CD14-positive monocyte (primary cell): ENCODE measurements at places on chromosomes 7 and 10. TPM values are rescaled to one million over a fixed set of nuclear protein-coding genes. Genes with fewer than 3 reads are reported as not detected.
A peak's percentile ranks its signal among the peaks of the same experiment; 100 is the strongest.

Gene ACSL5
- polyA plus RNA-seq, result 44.4 TPM

Gene XPNPEP1
- polyA plus RNA-seq, result 38.4 TPM

Gene NCF1
- polyA plus RNA-seq, result 489 TPM

Gene FAM25G
- not detected for polyA plus RNA-seq

Gene CPN1
- polyA plus RNA-seq, result not detected in 2 replicates

Gene FAM25C
- polyA plus RNA-seq, result not detected in 2 replicates

Gene KEL
- not detected for polyA plus RNA-seq

Gene CALML5
- polyA plus RNA-seq, result not detected

Gene CHST3
- polyA plus RNA-seq, result not detected

Gene NPY4R
- polyA plus RNA-seq, result not detected in 2 replicates

Gene MMRN2
- not detected for polyA plus RNA-seq

Gene MCM10
- not detected for polyA plus RNA-seq

Gene CCDC186
- polyA plus RNA-seq, result 2.6 and 8.9 TPM in 2 replicates

Gene FIS1
- polyA plus RNA-seq, result 195 and 222 TPM in 2 replicates

Gene ADIRF
- not detected for polyA plus RNA-seq

GRCh38 chr7:106326594-106327537 is 42.1 kb upstream of the NAMPT start:
- no peak for DNase-seq

DNA sequence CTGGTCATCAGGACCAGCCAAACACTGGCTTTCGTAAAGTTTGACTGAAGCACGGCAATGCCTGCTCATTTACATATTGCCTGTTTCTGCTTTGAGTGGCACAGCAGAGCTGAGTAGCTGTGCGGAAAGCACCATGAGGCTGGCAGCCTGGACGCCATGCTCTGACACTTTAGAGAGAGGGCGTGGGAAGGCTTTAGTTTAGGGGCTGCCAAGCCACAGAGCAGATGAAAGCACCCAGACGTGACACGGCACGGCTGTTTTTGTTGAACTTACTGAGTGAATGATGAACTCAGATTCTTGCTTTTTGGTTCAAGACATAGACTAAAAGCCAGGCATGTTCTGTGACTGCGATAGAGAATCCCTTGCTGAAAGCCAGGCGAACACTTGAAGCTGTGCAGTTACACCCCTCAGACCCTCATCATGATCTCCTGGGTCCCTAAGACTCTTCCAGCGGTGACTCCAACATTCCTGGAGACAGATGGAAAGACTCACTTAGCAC is 182.1 kb downstream of the ZMYND11 start:
- DNase-seq, result no peak

DNA sequence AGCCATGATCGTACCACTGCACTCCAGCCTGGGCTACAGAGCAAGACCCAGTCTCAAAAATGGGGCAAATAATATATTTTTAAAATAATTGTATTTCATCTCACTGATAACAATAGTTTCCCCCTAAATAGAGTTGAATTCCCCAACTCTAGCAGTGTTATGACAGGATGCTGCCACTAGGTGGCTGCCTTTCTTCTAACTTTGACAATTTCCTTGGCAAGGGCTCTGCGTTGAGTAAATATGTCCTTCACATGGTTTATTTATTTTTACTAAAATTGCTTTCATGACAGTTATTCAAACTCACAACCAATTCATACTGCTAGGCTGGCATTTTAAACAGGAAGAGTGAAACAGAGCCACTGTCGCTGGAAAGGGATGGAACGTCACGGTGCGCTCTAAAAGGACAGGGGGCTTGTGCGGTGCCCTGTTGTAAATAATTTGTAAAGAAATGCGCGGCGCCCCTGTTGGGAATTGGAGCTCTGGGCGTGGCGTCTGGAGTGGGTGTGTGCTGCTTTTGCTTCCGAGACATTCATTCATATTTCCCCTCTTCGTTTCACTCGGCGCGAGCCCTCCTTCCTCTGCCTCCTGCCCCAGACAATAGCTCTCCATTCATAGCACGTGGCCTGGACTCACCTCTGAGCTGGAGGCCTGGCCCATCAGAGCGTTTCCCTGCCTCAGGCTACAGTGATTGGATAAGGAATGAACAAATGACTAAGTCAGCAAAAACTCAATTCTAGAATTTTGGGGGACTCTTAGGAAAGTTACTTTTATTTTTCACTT is 20.5 kb upstream of the PITRM1 start:
- DNase-seq, result peak; percentile 42

DNA sequence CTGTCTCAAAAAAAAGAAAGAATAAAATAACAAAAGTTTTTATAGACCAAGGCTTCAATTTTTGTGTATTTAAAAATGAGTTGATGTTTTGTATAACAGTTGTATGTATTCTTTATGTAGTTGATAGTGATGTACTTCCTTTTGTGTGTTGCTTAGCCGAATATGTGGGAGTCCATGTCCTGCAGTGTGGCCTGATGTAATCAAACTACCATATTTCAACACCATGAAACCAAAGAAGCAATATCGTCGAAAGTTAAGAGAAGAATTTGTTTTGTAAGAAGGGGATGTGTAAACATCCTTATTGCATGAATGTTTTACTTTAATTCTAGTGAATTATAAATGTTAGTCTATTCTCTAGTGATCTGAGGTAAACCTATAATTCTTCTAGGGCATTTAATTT is 56.6 kb downstream of the MPLKIP start:
- peak; percentile 37 for DNase-seq

GRCh38 chr10:73799899-73800559 is 11.4 kb downstream of the NDST2 start:
- DNase-seq, result no peak

DNA sequence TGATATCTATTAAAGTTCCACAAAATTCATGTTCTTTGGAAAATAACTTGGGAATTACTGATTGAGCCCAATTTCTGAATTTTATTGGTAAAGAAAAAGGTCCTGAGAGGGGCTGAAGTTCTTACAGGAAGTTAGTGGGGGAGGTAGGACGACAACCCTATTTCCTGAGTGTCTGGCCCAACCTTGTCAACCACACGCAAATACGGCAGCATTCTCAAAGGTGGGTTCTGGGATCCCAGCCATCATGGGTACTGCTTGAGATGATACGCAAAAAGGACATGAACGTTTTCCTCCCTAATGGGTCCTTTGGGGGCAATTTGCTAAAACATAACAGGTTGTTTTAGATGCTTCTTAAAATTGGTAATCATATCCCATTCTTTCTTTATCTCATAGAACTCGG is 2.7 kb upstream of the PDCD4 start:
- DNase-seq, result no peak

GRCh38 chr7:7701527-7701926 is 16.9 kb downstream of the RPA3 start:
- DNase-seq, result no peak

- no peak for DNase-seq
These were observed 253.7 kb upstream of the SORCS1 start for GRCh38 chr10:107418085-107418806.

GRCh38 chr7:64685091-64685490 is 19.2 kb downstream of the ZNF107 start:
- DNase-seq, result no peak

DNA sequence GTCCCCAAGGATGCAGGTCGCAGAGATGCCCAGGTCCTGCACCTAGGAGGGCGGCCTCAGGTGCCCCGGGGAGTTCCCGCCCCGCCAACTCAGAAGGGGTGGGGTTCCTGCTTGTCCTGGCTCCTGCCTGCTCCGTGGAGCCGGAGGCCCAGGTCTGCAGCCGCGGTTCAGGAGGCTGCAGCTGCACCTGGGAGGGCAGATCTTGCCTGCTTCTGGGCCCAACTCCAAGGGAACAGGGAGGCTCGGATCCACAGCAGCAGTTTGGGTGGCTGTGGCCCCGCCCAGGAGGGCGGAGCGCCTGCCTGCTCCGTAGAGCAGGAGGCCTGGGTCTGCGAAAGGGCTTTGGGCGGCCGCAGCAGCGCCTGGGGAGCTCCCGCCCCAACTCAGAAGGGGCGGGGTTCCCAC is 108.2 kb upstream of the EGR2 start:
- DNase-seq, result no peak

DNA sequence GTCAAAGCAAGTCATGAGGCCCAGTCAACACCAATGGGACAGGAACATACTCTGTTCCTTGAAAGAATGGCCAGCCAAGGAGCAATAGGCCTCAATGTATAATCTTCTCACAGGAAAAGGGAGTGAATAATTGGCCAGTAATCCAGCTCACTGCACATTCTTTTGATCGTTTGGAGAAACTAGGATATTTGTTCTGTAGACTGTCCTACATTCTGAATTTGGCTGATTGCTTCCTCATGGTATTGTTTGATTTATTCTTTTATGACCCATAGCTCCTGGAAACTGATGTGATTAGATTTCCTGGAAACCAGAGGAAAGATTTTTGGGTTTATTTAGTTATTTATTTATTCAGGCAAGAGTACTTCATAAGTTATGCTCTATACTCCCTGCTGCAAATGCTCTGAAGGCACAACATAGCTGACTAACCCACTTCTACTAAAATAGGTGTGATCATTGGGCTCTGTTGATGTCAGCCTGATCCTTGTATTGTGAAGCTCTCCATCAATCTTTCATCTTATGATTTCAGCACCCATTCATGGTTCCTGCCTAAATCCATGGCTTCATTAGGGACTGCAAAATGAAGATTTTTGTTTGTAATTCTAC is 745.2 kb downstream of the SUGCT start:
- DNase-seq, result no peak

DNA sequence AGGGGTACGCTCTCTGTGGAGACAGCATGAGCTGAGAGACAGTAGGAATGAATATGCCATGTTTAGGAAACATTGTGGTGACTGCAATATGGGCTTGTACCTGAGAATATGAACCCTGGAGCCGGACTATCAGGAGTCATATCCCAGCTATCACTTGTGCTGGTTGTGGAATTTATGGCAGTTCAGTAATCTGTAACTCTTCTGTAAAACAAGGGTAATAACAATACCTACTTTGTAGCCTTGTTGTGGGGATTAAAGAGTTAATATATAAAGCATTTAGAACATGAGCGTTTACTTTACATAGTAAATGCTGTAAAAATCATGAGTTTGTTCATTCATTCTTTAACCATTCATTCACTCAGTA is 44.4 kb downstream of the EXOC6 start:
- no peak for DNase-seq

GRCh38 chr10:65341323-65341925 is 1584.4 kb upstream of the LRRTM3 start:
- DNase-seq, result no peak

- no peak for DNase-seq
These were observed 390.2 kb upstream of the COBL start for GRCh38 chr7:51706851-51707250.

GRCh38 chr10:44032216-44032615 is 352.7 kb downstream of the CXCL12 start:
- DNase-seq, result no peak

- DNase-seq, result peak; percentile 32
These were observed 411.5 kb upstream of the ZMIZ1 start for GRCh38 chr10:78657163-78657861.

- DNase-seq, result no peak
These were observed 177.0 kb downstream of the REEP3 start for GRCh38 chr10:63697956-63698786.

DNA sequence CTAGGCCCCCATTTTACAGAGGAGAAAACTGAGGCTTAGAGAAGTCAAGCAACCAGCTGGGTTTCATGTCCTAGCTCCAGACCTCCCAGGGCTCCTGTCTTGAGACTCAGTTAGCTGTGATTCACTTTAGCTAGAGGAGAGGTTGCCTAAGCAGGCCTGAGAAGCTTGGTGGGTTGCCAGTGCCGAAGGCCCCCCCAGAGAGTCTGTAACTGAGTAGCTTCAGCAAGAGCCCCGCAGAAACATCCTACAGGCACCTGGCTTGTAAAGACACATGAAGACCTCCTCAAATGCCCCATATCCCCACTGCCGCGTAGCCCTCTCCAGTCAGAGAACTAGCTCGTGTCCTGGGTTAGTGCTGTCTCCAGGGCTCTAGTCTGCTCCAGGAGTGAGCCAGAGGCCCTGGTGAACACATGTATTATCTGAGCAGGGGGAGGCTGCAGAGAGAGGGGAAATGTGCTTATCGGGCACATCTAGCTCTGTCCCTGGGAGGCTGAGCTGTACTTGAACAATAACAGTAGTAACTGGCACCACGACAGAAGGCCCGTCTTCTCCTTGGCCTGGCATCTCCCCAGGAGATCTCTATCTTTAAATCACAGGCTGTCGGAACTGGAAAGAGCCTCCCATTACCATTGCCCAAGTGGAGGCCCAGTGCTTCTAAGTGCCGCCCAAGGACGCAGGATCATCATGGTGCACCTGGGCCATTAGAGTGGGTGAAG is 28.9 kb downstream of the UNC5B start:
- DNase-seq, result no peak

- DNase-seq, result peak; percentile 21
These were observed 26.4 kb upstream of the IL6 start for GRCh38 chr7:22700559-22701002.

GRCh38 chr10:70753841-70754621 is 31.1 kb downstream of the TBATA start:
- DNase-seq, result no peak

GRCh38 chr7:2477447-2478398 is 1.5 kb upstream of the GRIFIN start:
- DNase-seq, result peak; percentile 72

- DNase-seq, result no peak
These were observed 258.8 kb downstream of the CELF2 start for GRCh38 chr10:11276449-11276990.

DNA sequence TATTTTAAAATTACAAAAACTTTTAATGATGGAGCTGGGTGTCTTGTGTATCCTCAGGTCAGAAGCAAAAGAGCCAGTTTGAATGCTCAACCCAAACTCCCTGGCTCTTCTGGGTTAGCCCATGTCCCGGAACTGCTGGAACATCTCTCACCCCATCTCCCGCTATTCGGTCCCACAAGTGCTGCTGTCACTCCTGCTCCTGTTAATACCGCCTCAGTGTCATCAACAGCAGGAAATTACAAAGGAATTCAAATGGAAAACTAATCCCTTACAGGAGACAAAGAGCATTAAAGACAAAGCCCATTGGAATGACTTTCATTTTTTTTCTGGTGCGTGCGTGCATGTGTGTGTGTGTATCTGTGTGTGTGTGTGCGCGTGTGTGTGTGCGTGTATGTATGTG is 112.0 kb upstream of the C7orf33 start:
- no peak for DNase-seq

GRCh38 chr7:4010923-4011656 is 671.0 kb upstream of the FOXK1 start:
- no peak for DNase-seq

- no peak for DNase-seq
These were observed 53.6 kb upstream of the CHCHD3 start for GRCh38 chr7:133135451-133135850.
